EL (cell line): ENCODE measurements at places on chromosomes 4 and X.

DNA sequence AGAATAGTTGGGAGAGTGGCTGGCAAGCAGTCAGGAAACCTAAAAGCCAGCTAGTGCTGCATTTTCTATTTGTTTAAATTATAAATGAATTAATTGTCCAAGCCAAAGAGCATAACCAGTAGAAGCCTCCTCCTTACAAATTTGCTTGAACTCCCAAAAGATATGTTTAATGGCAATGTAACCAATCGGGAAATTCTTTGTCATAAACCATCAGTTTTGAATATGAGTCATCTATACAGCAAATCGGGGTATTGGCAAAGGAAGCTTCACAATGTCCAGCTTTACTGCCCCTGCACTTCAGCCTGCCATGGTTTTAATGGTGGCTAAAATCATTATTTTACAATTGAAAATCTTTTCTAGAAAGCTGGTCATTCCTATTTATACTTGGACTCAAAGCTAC, 216.6 kb downstream of the SHROOM3 start:
- DNase-seq = peak; percentile 11

GRCh38 chr4:158159718-158160094, 13.1 kb downstream of the GASK1B start:
- no peak for DNase-seq

- DNase-seq = no peak
Observed at GRCh38 chr4:24582235-24582832, 2.0 kb downstream of the DHX15 start.

DNA sequence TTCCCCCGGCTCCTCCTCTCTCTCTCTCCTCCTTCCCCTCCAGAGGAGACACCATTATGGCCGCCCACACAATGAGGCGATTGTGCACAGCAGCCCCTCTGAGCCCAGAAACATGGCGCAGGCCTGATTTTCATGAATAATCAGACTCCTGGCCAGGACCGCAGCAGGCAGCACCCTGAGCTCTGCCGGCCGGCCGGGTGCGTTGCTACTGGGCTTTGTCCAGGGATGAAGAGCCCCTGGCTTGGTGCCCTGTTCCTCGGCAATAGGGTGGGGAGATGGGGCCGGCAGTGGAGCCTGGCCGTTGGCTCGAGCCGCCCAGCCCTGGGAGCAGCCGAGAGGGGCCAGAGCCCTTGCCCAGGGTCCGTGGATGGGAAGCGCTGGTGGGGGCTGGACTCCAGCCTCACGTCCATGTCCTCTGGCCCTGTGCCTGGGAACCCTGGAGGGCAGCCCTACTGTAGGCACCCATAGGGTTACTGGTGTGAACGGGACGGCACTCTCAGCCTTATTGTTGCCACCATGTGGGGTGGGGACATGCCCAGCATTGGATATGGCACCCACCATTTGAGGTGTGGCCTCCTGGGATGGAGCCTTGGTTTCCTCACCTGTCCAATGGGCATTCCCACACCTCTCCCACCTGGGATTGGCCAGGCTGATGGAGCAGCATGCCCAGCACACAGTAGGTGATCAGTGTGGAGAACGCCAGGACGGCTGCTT, 103.0 kb downstream of the SORCS2 start:
- DNase-seq = no peak

GRCh38 chr4:177568931-177569330, 126.7 kb upstream of the AGA start:
- DNase-seq = no peak

GRCh38 chrX:8813036-8813435, 11.9 kb upstream of the FAM9A start:
- no peak for DNase-seq

DNA sequence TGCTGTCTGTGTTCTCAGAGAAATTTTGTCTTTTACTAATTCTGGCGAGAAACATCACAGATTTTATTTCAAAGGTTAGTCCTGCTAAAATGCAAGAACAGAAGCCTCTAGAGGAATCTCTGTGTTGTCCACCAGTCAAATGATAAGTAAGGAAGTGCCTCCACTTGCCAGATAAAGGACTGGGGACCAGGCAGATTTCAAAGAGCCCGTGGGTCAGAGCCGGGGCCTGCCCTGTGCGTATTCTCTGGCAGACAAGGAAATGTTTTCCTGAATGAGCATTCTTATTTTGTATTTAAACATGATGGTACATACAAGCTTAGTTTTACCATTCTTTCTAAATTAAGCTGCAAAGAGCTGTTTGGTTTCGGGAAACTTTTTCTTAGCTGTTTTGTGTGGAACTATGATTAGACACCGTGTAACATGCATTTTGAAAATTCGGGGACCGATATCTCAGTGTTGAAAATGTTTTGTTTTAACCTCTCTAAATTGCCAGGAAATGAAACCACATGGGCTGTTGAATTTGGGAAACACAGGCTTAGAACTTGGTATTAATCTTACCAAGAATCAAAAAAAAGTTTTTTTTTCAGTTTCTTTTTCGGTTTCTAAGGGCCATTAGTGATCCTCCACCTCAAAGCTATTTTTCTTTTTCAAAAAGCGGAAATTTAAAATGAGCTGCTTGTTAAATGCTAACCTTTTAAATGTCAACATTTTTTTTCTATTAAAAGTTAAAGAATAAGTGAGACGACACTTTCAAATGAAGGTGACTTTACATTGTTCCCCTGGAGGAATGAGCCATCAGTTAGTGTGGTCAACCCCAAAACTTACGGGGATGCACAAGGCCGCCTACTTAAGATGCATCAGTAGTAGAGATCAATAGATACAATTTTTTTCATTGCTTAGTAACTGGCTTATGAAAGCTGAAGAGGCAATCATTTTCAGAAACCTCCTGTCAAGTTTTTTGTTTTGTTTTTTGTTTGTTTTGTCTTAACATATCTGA, 89.6 kb upstream of the MTM1 start:
- DNase-seq = no peak

- DNase-seq = no peak
Observed at GRCh38 chr4:182435401-182435800, 192.2 kb downstream of the TENM3 start.

- no peak for DNase-seq
Observed at GRCh38 chrX:54411732-54412131, 28.5 kb upstream of the TSR2 start.

GRCh38 chrX:21735038-21735767, 22.7 kb downstream of the SMPX start:
- no peak for DNase-seq

DNA sequence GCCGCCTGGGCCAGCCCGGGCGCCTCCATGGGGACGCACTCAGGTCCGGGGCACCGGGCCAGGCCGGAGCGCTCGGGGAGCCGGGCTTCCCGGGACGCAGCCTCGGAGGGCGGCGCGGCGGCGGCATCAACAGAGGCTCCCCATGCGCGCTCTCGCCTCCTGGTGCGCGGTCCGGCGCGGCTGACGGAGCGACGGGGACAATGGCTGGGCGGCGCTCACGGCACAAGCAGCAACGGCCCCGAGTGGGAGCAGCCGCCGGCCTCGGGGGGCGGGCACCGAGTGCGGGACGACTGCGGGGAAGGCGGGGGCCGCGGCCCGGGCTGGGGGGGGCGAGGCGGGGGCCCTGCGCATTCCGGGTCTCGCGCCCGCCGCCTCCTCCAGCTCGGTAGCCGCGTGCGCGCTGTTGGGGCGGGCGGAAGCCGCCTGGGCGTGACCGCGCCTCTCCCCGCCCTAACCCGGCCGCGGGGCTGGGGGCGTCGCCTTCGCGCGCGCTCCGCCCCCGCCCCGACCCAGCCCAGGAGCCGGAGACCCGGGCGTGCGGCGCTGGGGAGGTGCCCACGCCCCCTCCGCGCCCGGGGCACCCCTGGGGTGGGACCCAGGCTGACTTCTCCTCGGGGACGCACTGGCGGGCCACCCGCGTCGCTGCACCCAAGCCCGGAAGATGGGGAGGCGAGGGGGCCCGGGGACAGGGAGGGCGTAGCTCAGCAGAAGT, at the start of gene PRKX:
Gene PRKX (minus strand): TSS at position 425 of the 712 bp plus-strand sequence. CDS start 396 bp downstream, at position 29.
- peak; percentile 52 for DNase-seq

GRCh38 chrX:136179133-136179532, 31.8 kb downstream of the FHL1 start:
- no peak for DNase-seq

DNA sequence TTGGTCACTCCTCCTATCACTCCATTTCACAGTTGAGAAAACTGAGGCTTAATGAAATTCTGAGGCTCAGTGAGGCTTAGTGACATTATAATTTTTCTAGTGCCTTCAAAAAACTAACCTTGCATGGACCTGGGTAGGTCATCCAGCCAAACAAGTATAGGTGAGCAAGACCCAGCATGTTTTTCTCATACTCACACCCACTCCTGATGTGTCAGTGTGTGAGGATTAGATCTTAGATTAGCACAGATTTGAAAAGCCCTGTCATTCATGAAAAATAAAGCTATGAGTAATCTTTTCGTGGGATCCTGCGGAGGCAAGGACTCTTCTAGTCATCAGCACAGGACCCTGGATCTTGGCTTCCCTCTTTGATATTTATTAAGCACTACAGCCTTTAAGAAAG, 146.7 kb downstream of the CHIC2 start:
- DNase-seq = no peak

DNA sequence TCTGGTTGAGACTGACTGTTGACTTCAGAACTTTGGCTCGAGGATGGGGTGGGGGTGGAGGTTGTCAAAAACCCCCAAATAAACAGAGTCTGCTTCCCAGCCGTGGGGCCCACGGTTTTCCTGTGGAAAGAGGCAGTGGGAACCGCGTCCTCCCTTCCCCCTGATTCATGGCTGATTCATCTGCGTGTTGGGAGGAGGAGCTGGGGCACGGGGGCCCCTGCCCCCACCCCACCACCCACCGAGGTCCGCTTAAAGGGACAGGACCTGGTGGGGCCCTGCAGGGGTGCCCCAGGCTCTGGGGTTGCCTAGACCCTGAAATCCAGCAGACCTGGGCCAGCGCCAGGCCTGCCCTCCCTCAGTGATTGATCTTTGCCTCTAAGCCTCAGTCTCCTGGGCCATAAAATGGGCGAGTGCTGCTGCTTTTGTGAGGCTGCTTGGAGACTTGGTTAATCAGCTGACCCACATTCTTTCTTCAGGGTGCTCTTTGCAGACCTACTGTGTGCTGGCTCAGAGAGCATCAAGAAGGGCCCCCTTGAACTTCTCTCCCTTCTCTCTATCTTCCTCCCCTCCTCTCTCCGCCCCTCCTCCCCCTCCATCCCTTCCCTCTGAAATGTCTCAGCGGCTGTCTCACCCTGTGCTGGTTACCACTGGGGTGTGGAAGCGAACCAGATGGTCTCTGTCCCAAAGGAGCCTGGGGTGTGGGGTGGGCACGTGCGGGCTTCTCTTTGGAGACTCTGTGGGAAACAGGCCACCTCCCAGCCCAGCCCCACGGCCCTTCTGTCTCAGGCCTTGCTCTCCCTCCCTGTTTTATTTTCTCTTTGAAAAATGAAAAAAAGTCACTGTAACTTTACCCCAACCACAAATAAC, 9.1 kb downstream of the HTRA3 start:
- DNase-seq = peak; percentile 87

- DNase-seq = no peak
Observed at GRCh38 chr4:25182937-25183336, 22.7 kb upstream of the SEPSECS start.

- DNase-seq = peak; percentile 53
Observed at GRCh38 chrX:16643176-16643575, 6.8 kb upstream of the S100G start.

GRCh38 chrX:24647257-24648058, at the start of gene PCYT1B:
Gene PCYT1B (minus strand): TSS chrX:24647347. CDS start chrX:24647105, 242 bp downstream.
- peak; percentile 46 for DNase-seq

DNA sequence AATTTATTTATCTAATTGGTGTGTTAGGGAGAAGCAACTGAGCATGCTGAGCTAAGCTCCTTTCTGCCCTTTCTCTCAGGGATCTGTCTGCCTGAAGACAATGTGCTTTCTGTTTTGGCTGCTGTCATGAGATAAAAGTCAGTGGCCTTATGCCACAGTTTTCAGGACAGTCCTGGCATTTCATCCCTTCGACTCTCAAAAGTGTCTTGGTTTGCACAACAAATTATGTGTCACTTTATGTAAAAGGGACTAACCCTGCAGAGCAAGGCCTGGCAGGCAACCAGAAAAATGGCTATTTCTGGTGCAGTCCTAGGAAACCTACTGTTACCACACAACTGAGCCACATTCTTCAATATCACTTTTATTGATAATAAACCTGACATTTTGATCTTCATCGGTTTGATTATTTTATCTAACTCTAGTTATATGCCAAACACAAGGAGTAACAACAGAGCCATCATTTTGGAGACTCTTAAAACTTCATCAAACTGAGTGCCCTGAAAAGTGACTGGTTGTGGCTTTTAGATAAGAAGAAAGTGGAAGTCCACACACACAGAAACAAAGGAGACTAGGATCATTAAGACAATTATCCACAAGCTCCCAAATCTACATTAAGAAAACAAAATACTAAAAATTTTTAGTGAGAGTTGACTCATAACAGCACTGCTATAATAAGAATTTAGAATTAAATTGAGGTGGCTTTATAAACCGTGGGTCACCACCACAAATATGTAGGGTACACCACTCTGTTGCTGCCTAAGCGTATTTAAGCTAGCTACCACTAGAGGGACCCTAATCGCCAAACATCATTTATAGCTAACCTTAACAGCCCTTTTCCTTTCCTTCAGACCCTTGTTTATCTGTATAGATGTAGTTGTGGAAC, 95.9 kb upstream of the PTPN13 start:
- DNase-seq = peak; percentile 69

DNA sequence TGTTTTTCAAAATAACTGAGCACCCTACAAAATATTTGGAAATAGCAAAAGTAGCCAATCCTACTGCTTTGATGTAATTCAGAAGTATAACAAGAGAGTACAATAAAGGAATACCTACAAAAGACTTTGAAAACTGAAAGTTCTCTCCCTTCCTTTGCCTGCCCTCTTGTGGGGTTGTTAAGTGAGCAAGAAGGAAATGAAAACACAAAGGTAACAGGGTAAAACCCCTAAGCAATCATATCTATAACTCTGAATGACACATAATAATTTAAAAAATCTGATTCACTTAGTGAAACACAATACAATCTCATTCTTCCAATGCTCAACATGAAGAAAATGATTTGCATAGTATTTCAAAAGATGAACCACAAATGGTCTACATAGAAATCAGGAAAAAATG, 98.2 kb downstream of the FRYL start:
- DNase-seq = peak; percentile 30

- DNase-seq = peak; percentile 60
Observed at GRCh38 chr4:151658959-151659600, 101.7 kb downstream of the GATB start.

- DNase-seq = no peak
Observed at GRCh38 chrX:144790148-144790547, 457.2 kb upstream of the SPANXN1 start.

GRCh38 chr4:183797445-183798300, 107.4 kb upstream of the STOX2 start:
- peak; percentile 20 for DNase-seq

- DNase-seq = no peak
Observed at GRCh38 chr4:5965225-5965624, 53.0 kb downstream of the C4orf50 start.

GRCh38 chr4:172088556-172088955, 275.4 kb downstream of the GALNTL6 start:
- DNase-seq = no peak

DNA sequence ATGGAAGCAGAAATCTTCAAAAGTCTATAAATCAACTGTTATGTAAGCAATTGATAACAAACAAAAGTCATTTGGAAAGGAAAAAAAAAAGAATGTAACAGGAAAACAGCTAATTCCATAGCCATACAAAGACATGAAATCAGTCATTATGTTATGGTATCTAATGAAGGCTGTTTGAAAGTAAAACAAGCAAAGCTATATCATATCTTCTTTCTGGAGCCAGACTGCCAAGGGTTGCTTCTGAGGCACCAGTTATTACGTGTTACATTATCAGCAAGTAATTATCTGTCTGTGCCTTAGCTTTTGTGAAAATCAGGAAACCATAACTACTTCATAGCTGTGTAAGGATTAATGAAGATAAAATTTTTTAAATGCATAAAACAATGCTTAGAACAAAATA, 480.2 kb downstream of the FAT4 start:
- no peak for DNase-seq
